ENCODE measurements at places on chromosomes 2 and 18. TPM values are rescaled to one million over a fixed set of nuclear protein-coding genes. Genes with fewer than 3 reads are reported as not detected.

Gene TRIB2
- total RNA-seq: 31.7 TPM

DNA sequence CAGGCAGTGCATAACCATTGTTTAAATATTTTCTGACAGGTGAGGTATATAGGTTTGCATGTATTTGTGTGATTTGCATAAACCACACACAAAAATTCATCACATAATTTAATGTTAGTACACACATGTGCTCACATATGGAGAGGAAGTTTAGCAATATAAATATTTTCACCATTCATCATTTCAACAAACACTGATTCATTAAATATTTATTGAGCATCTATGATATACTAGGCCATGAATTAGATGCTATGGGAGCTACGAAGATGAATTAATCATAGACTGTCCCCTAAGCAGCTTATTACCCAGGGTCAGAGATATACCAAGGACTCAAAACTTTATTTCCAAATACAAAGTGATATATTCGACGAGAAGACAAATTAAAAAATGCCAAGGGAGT, 311.6 kb upstream of the PIK3C3 start:
- DNase-seq: no peak

GRCh38 chr2:39849982-39850526, 71.0 kb upstream of the THUMPD2 start:
- no peak for DNase-seq

DNA sequence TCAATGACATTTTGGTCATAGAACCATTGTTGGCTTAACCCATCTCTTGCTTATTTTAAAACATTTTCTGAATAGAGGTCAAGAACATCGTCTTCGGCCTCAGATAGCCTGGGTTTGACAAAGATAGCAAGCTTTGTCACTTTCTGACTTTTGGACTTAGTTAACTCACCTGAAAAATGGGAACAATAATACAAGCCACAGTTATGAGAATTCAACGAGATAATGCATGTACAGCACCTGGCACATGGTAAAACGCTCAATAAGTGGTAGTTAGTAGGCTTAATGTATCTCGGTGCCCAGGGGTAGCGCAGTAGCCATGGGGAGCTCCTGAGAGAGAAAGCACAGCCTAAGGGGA, 446 bp upstream of the COPS7B start:
- no peak for DNase-seq

- peak; percentile 81 for DNase-seq
These were observed 97.9 kb upstream of the GPR45 start for GRCh38 chr2:105143467-105144151.

- no peak for DNase-seq
These were observed 57.6 kb downstream of the SCN1A start for GRCh38 chr2:166070231-166070630.
